A172 (cell line): ENCODE measurements at places on chromosomes 11 and 22. TPM values are rescaled to one million over a fixed set of nuclear protein-coding genes. Genes with fewer than 3 reads are reported as not detected.

The PDGFB gene
- total RNA-seq = 9.8 and 13.4 TPM in 2 replicates

DNA sequence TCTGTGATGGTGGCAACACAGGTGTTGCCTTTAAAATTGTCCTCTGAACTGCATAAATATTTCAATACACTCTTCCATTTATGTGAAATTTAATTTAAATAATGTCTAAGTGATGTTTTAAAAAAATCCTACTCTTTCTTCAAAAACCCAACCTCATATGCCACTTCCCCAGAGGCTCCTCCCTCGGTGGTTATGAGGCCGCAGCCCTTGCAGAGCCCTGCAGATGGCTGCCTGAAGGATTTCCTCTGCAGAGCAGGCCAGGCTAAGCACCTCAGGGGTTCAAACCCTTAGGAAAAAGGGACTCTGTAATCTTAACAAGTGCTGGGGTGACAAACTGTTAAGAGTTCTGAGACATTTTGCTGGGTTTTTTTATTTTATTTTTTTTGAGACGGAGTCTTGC, 25.2 kb downstream of the MORC2 start:
- DNase-seq = no peak

DNA sequence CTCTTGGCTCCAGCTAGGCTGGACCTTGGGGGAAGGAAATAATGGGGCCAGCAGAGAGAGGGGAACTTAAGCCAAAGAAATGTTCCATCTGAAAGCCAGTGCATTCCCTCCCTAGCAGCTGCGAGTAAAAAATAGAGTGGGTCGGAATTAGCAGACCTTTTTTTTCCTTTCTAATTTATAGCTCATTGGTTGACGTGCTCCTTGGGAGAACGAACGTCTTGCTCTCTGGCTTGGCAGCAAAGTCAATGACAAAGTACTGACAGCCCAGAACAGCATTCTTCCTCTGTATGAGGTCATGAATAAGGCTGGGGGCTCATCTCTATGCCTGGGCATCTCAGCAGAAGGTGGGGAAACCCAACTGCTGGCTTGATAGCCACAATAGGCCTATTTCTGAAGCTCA, 65.0 kb downstream of the SEZ6L start:
- no peak for DNase-seq

GRCh38 chr11:125086633-125087296, 23.7 kb downstream of the SLC37A2 start:
- DNase-seq = no peak

- peak; percentile 69 for DNase-seq
These were observed 253.0 kb upstream of the CCDC179 start for GRCh38 chr11:23112987-23113886.

- peak; percentile 79 for DNase-seq
These were observed 33.0 kb upstream of the APOBEC3A start for GRCh38 chr22:38924347-38924952.

The TCN2 gene
- 6.1 and 6.6 TPM in 2 replicates for total RNA-seq

GRCh38 chr11:128400382-128401203, 186.8 kb downstream of the ETS1 start:
- no peak for DNase-seq

The FLRT1 gene
- total RNA-seq = not detected in 2 replicates

DNA sequence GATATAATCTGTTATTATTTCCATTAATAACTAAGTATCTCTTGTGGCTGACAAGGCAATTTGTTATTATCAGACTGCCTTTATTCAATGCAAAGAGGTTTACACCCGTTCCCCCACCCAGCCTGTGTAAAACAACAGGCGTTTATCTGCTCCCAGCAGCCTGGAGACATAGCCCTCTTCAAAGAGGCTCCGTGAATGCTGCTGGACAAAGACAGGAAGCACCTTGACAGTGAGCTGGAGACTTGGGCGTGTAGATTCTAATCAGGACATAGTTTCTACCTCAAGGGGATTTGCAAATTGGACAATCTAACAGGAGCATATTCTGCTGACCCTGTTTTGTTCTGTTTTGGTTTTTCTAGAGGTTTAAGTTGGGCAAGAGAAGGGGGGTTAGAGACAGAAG, 733.0 kb upstream of the KIRREL3 start:
- DNase-seq = no peak

DNA sequence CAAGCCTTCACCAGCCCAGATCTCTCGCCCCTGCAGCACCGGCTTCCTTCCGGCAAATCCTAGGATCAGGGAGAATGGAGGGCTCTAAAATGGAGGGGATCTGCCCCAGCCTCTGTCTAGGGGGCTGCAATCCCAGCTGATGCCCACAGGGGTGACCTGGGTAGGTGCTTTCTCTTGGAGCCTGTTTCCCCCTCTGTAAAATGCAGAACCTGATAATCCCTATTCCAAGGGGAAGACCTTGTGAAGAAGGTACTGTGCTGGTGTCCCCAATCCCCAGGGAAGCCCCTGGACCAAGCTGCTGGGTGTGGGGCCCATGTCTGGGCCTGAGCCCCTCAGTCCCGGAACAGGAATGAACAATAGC, 2.8 kb downstream of the EMID1 start:
- no peak for DNase-seq

The CATSPERZ gene
- total RNA-seq = not detected in 2 replicates

DNA sequence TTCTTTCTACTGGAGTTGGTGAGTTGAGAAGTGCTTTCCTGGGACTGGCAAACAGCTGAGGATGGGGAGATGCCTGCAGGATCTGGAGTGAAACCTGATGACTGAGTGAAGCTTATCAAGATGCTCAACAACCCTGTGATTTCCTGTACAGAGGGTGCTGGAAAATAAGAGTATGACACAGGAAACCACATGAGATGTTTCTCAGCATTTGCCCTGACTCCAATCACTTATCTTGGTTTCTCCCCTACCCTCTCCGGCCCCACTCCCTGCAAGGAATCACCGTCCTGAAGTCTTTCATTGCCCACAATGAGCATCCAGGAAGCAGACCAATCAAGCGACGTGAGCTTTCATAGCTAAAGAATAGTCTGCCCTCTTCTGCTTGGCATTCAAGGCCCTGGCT, at the start of gene MRGPRX2:
Gene MRGPRX2, minus strand, starts transcription at position 89 of the 400 bp plus-strand sequence. CDS start 4,315 bp downstream, outside the sequence.
- DNase-seq = peak; percentile 10

The OR8H2 gene
- not detected in 2 replicates for total RNA-seq

DNA sequence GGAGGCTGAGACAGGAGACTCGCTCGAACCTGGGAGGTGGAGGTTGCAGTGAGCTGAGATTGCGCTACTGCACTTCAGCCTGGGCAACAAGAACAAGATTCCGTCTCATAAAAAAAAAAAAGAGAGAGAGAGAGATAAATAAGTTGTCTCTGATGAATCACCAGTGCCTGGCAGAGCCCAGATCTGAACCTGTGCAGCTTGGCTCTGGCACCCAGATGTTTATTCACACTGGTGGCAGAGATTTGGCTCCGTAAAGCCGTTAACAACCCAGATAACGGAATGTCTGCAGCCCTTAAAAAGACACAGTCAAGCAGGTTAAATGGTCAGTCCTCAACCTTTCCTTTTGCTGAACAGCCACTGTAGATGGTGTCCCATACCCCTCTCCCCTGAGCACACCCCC, 33.5 kb upstream of the RTL6 start:
- DNase-seq = peak; percentile 12

DNA sequence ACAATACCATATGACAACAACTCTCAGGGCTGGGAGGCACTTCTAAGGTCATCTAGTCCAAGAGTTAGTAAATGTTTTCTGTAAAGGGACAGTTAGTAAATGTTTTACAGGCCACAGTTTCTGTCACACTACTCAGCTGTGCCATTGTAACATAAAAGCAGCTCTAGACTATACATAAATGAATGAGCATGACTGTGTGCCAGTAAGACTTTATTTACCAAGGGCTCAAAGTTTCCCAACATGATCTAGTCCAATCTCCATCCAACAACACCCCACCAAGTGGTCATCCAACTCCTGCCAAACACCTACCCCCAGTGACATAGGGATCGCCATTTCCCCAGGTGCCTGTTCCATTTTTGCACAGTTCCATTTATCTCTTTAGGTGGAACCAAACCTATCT, 12.1 kb downstream of the SERGEF start:
- no peak for DNase-seq

The RTN4R gene
- total RNA-seq = 10.9 and 15.6 TPM in 2 replicates

GRCh38 chr22:46587492-46588278, 32.5 kb upstream of the GRAMD4 start:
- DNase-seq = no peak

DNA sequence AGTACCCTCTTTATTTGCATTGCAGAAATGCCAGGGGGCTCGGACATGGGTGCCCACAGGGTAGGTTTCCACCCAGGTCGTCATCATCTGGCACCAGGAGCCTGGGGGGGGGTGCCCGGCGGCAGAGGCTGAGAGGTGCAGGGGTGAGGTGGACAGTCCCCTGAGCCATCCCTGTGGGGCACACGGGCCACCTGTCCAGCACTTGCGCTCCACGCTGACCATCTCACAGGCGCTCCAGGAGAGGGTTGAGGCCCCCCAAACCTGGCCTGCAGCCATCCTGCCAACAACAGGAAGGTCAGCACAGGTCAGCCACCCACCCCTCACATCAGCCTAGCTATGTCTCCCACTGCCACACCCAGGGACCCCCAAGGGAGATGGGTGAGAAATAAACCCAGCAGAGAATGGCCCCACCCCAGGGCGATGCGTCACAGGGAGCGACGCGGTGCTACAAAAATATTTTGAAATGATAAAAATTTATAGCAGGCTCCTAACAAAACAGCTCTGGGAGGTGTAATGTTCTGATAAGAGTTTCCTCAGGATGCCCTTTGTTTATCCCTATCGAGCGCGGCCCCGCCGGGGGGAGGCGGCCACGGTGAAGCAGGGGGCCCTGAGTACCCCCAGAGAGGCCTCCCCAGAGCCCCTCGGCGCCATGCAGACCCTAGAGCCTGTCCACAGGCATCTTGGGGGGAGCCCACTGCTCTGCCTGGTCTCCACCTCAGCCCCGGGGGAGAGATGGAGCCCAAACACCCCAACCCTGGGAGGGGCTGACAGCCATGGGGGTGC, 21.0 kb upstream of the GNB1L start:
- DNase-seq = peak; percentile 63

The SLC22A6 gene
- total RNA-seq = not detected in 2 replicates

- DNase-seq = no peak
These were observed 15.3 kb upstream of the CWF19L2 start for GRCh38 chr11:107472966-107473365.

The OR5J2 gene
- not detected in 2 replicates for total RNA-seq

DNA sequence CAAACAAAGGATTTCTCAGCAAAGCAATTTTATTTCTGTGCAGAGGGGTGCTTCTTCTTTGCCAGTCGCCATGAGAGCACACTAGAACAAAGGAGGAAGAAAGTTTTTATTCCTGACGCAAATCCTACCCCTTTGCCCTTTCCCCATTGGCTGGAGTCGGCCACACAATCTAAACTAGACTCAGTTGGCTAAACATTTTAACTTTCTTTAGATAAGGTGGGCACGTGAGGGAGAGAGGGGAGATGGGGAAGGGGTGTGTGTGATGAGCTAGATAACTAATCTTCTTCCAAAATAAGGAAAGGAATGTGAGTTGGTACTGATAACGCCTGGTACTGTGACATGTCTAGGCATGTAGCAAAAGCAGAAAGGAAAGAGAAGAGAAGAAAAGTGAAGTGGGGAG, 626 bp downstream of the TRIM22 start:
- DNase-seq = peak; percentile 21

DNA sequence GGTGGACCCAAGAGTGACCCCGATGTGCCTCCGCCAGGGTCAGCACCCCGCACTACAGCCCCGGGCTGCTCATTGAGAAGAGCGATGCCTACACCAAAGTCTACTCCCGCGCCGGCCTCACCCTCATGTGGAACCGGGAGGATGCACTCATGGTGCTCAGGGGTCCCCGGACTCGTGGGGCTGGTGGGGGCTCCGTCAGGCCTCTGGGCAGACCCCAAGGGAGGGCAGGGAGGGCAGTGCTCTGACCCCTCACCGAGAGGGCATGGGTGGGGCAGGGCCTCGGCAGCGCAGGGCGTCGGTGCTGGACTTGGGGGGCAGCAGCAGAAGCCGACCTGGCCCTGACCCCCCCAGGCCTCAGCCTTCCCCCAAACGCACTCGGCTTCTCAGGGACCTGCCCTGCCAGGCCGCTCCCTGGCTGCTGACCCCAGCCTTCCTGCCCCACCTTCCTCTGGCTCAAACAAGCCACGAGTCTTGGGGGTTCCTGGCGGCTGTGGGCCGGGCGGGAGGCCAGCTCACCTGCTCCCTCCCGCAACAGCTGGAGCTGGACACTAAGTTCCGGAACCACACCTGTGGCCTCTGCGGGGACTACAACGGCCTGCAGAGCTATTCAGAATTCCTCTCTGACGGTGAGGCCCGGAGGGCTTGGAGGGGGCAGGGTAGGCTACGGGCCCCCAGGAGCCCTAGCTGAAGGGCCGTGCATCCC, 2.9 kb downstream of the MUC2 start:
- no peak for DNase-seq

The TRIM21 gene
- total RNA-seq = 24.7 and 25.2 TPM in 2 replicates
